ENCODE measurements at places on chromosomes 6 and 20.

DNA sequence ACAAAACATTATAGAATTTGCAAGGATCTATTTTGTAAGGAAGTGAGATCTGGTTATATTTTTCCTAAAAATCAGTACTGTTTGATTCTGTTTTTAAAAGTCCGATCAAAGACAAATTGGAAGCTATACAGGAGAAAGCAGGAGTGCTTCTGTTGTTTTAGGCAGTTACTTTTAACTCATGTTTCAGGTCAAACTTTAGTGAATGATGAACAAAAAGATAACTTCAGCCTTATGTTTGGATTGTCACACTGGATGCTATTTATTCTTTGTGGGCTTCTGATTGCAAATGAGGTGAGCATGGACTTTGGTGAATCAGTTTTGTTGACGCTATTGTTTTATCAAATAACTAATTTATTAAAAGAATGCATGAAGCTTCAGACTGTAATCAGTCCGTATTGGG, 228.7 kb upstream of the SLC35B3 start:
- no peak for DNase-seq

- DNase-seq, result peak; percentile 69
Measured at GRCh38 chr20:51211191-51211590, 188.3 kb upstream of the KCNG1 start.

GRCh38 chr20:60036746-60037499, 78.7 kb downstream of the CDH26 start:
- peak; percentile 21 for DNase-seq

DNA sequence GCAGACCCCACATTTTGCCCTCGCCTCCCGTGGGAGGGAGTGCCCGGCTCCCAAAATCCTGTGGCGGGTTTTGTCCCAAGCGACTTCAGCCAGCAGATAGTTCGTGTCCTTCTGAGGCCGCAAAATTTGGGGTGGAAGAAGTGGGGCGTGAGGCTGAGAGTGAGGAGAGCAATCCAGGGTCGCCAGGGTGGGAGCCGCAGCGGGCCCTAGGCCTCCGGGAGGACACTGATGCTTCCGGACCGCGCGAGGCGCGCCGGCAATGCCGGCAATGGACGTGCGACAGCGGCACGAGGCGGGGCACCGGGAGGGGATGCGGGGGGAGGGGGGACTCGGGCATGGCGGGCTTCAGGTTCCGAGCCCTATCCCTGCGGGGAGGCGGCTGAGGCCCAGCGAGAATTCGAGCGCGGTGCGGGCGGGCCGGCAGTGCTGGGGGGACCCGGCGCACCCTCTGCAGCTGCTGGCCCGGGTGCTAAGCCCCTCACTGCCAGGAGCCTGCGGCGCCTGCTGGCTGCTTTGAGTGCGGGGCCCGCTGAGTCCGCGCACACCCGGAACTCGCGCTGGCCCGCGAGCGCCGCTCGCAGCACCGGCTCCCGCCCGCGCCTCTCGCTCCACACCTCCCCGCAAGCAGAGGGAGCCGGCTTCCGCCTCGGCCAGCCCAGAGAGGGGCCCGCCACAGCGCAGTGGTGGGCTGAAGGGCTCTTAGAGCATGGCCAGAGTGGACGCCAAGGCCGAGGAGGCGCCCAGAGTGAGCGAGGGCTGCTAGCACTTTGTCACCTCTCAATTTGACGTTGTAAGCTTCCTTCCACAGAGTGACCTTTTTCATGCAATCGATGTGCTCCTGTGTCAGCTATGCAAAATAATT, 143.8 kb downstream of the LPA start:
- no peak for DNase-seq

DNA sequence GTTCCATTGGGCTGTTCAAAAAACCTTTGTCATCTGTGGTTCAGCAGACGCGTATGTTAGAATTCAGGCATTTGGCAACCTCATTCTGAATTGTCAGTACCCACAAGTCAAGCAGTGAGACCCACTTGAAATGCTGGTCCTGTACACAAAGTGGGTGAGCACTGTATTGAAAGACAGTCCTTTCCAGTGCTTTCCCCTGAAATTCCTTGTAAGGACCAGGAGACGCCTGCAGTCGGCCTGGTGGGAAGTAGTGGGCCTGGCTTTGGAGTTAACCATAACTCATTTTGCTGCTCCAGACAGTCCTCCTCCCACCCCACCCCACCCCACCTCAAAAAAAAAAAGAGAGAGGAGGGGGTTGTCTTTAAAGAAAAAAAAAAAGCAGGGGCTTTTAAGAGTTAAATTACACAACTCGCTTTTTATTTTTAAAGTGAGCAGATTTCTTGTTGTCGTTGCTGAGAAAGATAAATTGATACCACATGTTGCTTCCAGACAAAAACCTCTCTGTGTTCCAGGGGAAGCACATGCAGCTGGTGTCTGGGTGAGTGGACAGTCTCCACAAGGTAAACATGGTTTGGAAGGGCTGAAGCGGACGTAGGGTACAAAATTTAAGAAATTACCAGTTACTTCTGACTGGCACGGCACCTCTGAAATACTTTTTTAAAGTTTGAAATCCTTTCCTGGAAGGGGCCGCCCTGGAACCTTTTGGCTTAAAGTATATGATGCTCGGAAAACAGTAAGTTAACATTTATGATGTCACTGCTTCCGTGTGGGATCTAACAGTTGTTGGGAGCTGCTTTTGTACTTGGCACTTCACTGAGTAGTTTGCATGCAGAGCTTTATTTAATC, 95.3 kb downstream of the FOXO3 start:
- DNase-seq, result no peak

- DNase-seq, result no peak
Measured at GRCh38 chr20:40682104-40682981, 6.7 kb downstream of the MAFB start.

GRCh38 chr6:143014764-143015163, 45.9 kb upstream of the AIG1 start:
- DNase-seq, result no peak

DNA sequence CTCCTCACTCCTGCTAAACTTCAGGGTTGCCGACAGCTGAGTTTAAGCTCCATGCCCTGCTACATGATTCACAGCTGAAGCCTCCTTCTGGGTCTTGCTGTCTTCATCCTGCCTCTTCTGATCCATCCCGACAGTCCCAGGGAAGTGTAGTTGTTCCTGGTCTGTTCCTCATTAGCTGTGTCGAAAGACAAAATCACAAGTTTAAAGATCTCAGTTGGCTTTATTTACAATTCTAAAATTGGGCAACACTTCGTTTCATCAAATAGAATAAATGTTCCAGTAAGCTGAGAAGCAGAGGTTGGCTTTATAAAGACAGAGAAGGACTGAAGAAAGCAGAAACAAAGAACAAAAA, 4.1 kb upstream of the SLC2A10 start:
- no peak for DNase-seq

DNA sequence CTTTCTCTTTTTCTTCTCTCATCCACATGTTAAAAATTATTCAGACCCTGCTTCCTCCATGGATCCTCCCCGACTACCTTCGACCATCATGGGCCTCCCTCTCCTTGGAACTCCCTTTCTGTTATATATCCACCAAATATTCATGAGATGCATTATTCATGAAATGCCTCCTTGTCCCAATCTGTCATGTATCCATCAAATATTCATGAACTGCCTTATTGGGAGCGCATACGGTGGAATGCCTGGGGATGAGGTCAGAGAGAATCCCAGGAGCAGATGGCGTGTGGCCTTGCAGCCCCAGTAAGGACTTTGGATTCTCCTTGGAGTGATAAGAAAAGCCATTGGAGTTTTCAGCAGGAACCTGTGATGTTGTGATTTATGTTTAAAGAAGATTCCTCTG, 97.0 kb downstream of the NRN1 start:
- no peak for DNase-seq

- DNase-seq, result no peak
Measured at GRCh38 chr6:2543321-2543720, 207.4 kb downstream of the MYLK4 start.

DNA sequence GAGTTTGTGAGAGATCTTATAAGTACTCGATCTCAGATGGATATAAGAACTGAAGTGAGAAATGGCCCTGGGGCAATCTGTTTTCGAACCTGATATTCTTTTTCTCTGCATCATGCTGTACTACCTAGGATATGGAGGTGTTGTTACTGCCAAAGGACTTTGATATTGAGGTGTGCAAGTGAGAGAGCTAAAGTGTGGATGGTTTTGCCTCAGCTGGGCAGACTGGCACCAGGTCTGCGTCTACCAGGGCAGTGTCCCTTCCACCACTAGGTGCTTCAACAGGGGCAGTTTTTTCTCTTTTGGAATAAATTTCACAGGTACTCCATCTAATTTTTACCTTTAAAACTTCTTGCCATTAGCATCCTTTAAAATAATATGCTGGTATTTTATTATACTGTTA, 35.0 kb downstream of the ADGRG6 start:
- DNase-seq, result no peak

- DNase-seq, result no peak
Measured at GRCh38 chr6:43467752-43468151, 9.6 kb upstream of the TJAP1 start.

GRCh38 chr20:23120936-23121750, 35.0 kb upstream of the CD93 start:
- DNase-seq, result no peak

GRCh38 chr6:144296973-144297372, 11.8 kb downstream of the UTRN start:
- DNase-seq, result no peak

GRCh38 chr6:15038013-15038791, 207.7 kb upstream of the JARID2 start:
- no peak for DNase-seq

GRCh38 chr6:80182308-80182707, 75.8 kb downstream of the BCKDHB start:
- peak; percentile 83 for DNase-seq

DNA sequence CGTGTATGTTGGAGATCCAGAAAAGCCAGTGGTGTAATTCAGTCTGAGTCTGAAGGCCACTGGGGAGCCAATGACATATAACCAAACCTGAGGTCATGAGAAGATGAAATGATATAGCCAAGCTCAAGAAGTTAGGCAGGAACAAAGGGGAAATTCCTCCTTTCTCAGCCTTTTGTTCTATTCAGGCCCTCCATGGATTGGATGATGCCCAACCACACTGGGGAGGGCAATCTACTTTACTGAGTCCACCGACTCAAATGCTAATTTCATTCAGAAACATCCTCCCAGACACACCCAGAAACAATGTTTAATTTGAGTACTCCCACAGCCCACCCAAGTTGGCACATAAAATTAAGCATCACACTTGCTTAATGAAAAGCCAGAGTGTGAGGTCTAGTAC, 183.6 kb downstream of the GJA1 start:
- no peak for DNase-seq

DNA sequence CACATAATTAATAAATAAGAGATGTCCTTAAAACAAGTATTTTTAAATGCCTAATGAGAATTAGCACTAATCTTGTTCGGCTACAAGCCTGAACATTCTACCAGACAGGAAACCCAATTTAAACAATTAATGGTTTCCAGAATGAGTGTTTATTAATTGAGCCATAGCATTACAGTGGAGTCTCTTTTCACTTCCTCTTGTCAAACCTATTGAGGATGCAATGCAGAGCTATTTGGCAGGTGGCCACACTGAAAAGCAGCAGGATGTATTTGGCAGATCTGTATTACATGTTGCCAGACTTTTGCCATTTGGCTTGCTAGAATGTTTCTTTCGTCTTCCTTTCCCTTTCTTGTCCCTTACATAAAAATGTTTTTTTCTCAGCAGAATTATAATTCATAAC, 475.2 kb upstream of the MARCKS start:
- DNase-seq, result peak; percentile 53

DNA sequence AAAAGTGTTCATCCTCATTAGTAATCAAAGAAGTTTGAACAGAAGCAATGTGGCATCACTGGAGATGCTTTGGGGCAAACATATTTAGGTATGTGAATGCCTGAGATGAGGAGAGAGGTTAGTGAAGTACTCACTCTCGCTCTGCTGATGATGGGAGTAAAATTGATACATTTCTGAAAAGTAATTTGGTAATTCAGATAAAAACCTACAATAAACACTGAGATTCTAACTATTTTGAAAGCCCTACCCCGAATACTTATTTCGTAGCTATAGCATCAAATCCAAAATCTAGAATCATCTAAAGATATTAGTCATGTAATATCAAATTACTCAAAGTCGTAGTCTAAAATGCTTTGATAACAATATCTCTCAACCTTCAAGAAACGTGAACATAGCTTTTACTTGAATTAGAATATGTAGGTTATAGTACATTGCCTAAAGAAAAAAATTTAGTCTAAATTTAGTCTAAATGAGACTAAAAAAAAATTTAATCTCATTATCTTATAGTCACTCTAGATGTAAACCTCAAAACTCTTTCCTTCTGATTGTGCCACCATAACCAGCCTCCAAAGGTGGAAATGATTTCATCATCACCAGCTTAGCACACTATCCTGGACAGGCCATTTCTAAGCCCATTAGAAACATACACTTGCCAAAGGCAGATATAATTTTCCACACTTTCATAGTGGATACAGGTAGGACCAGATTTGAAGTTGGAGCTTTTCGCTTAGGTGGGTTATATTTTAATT, 232.5 kb upstream of the TAB2 start:
- no peak for DNase-seq

DNA sequence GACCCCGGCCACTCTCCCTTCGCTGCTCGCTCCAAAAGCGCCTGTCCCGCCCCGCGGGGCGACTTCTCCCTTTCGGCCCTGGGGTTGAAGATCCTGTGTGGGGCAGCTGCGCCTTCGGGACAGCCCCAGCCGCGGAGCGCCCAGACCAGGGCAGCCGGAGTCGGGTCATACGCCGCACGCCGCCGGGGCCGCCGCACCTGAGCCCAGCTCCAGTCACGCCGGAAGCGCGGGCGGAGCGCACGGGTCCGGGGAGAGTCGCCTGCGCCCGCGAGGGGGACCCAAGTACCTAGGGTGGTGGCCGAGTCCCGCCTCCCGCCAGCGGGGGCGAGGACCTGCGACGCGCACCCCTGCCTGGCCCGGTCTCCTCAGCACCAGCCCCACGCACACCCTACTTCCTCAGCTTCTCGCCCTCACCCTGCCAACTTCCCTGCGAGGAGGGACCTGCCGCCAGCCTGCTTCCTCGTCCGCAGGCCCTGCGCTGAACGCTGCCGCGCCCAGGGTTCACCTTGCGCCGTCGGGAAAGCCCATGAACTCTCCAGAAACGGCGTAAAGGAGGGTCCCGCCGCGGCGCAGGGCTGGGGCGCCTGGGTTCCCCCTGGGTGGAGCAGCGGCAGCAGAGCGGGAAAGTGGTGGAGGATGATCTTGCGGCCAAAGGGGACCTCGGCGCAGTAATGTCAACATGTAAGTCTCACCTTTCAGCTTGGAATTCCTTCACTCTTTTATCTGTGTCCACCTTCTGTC, at the start of gene ADGRG6:
Gene ADGRG6, plus strand, starts transcription at position 357 of the 741 bp plus-strand sequence. Its CDS starts 323 bp downstream, at position 680.
- DNase-seq, result peak; percentile 47

GRCh38 chr6:40631744-40632143, 44.6 kb upstream of the LRFN2 start:
- DNase-seq, result no peak

- peak; percentile 87 for DNase-seq
Measured at GRCh38 chr6:31010393-31011060, at the start of gene MUC22. Gene MUC22 (plus strand): TSS chr6:31010474. CDS start chr6:31010707, 233 bp downstream.
